ENCODE measurements at places on chromosomes 3 and 15.

DNA sequence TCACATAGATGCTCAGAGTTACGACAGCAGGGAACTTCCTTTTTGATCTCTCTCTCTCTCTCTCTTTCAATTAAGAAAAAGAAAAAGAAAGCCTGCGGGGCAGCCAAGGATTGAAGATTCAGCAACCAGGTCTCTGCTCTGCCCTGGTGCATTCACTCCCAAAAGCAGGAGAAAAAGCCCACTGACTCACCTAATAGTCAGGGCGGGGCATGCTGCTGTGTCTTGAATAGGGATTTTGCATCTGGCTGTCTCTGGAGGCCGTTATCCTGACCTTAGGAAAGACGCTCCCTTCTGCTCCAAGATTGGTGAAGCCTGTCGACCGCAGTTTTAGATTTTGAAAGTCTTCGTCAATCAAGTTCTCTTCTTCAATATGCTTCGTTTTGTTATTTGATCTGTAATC is 20.8 kb upstream of the ITGB5 start:
- DNase-seq: no peak

DNA sequence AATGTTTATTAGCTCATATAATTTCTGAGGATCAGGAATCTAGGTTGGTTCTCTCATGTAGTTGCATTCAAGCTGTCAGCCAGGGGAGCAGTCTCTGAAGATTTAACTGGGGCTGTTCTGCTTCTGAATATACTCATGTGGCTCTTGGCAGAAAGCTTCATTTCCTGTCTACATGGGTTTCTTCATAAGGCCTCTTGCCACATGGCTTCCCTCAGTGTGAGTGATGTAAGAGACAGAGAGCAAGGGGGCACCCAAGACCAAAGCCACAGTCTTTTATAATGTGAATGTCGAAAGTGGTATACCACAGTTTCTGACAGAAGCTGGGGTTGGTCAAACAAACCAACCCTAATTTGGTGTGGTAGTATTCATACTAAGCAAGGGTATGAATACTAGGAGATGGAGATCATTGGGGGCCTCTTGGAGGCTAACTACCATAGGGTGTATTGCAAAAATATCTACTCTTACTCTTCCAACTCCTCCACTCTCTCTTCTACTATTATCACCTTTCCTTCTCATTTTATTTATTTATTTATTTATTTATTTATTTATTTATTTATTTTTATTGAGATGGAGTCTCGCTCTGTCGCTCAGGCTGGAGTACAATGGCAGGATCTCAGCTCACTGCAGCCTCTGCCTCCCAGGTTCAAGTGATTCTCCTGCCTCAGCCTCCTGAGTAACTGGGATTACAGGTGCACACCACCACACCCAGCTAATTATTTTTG is 123.8 kb downstream of the B3GALNT1 start:
- peak; percentile 17 for DNase-seq

GRCh38 chr15:70602834-70603560 is 160.4 kb downstream of the UACA start:
- DNase-seq: peak; percentile 9

DNA sequence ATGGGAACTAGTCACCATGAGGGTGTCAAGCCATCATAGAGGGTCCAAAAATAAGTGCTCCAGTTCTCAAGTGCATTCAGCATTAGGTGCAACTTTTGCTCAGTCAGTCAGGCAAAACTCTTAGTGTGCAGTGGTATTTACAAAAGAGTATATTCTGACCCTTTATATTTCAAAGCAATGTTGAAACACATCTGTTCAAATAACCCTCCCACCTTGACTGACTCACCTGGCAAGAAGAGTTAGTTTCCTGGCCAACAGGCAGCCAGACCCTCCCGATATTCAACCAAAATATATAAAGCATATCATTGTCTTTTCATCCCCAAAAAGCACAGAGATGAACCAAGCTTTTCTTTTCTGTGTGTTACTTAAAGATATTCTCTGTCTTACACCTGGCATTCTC is 7.6 kb upstream of the COL8A1 start:
- DNase-seq: no peak

DNA sequence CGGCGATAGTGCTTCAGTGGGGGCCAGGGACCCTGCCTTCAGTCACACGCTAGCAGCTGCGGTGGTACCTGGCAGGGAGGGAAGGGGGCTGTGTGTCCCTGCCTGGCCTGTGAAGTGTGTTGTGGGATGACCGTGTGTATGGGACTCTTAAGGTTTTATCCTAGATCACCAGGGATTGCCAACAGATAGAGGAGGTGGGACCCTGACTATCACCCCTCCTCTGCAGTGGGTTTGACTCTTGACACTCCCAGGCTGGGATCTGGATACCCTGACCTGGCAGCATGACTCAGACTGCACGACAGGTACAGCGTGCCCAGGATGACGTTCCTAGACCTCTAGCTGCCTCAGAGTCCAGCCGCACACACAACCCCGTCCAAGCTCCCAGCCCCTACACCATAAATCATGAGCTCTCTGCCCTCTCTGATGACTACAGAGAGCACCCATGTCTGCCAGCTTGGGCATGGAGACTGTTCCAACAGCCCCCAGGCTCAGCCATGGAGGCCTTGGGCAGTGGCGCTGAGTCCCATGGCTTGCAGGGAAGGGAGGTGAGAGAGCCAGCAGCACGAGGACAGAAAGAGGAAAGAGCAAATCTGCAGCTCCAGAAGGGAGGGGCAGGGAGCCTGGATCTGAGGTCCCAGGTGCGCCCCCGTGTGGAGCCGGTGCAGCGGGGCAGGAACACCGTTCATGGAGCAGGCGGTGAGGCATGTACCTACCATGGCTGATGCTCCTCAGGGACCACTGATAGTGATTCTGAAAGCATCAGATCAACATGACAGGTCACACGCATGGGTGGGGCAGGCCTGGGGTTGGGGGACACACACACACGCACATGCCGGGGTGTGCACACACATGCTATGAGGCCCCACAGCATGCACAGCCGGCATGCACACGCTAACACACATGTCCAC is 71.0 kb downstream of the ADAMTS7 start:
- no peak for DNase-seq

- DNase-seq: no peak
Measured at GRCh38 chr3:38730281-38730680, 80.8 kb upstream of the SCN5A start.

DNA sequence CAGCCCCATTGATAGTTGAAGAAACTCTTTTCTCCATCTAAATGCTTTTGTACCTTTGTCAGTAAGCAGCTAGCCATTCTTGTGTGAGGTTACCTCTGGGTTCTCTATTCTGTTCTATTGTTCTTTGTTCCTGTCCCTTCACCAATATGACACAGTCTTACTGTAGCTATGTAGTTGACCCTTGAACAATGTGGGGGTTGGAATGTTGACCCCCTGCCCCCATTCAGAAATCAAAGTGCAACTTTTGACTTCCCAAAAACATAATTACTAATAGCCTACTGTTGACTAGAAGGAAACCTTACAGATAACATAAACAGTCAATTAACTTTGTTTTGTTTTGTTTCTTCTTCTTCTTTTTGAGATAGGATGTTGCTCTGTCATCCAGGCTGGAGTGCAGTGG is 18.7 kb downstream of the KLHL18 start:
- no peak for DNase-seq

GRCh38 chr3:107850681-107851080 is 240.2 kb downstream of the CD47 start:
- DNase-seq: no peak

- DNase-seq: no peak
Measured at GRCh38 chr3:115615001-115615814, 8.1 kb upstream of the GAP43 start.

DNA sequence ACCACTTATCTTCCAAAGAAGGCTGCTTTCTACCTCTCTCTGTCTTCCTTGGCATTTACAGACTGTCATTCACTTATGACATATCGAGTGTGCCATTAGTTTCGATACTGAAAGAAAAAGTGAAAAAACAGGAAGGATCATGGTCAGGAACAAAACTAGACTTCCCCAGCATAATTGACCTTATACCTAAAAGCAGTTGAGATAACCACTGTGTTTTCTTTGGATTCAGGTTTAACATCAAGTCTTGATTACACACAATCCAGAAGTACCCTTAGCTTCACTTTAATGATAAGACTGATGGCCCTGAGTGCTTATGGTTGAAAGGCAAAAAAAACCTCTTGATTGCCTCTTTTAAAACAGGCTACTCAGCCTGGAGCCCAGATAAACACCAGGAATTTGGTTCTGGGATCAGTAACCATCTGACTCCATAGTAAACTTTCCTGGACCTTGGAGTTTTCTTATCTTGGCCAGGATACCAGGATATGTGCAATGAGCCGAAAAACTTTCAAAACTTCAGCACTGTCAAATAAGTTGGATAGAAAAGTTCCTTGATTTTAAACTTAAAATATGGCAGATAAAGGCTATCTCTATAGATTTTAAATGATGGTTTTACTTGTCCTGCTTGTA is 5.0 kb upstream of the UACA start:
- DNase-seq: no peak
